ENCODE measurements at places on chromosomes 16 and 17.

GRCh38 chr17:40171750-40172149 is 5.5 kb upstream of the RAPGEFL1 start:
- DNase-seq = no peak

DNA sequence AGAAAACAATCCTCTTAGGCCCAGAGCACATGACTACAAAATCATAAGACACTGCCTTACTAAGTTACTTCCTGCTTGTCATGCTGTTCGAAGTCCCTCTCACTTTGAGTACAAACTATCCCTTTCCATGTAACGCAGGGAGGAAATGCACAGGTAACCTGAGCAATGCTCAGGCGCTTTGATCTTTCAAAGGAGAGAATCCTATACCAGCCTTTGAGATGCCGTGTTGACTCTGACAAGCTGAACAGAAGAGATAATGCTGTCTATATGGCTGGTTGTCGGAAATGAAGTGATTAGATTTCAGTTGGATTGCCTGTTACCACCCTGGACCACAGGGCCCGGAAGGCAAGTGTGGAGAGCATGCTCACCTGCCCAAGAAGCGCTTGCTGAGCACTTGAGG is 75.9 kb downstream of the CDH11 start:
- DNase-seq = no peak

DNA sequence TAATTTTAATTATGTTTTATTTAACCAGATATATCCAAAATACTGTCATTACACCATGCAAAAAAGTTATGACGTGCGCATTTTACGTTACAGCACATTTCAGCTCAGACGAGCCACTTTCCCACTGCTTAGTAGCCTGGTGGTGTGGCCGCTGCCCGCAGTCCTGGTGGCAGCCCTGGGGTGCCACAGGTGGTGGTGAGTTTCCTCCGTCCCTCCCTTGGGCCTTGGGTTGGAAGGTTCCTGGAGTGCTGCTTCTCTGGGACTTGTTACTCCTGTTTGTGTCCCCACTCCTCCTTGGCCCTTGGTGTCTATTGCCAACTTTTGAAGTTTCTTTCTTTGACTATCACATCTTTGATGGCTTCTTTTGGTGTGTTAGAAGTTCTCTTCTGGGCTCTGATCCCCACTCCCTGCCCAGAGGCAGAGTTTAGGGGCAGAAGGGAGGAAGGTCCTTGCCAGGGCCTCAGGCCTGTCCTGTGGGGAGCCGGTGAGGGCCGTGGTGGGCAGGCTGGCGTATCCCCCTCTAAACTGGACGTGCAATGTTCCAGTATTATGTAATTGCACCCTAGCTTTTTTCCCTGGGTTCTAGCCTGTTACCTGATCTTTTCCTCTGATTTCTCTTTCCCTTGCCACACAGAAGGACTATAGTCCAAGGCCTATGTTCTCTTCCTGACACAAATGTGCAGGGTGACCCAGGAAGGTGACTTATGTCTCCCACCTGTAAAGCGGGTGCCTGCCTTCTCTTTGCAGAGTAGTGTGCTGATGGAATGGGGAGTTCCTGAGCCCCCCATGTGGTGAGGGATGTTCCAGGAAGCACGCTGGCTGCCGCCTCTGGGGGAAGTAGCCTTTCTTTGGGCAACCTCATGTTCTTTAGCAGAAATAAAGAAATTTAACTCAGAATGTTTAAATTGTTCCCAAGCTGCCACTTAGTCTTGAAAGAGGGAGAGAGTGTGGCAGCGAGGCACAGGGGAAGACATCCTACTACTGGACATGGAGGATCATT is 8.4 kb downstream of the MPRIP start:
- DNase-seq = no peak

GRCh38 chr16:53925526-53925925 is 221.6 kb downstream of the FTO start:
- no peak for DNase-seq

DNA sequence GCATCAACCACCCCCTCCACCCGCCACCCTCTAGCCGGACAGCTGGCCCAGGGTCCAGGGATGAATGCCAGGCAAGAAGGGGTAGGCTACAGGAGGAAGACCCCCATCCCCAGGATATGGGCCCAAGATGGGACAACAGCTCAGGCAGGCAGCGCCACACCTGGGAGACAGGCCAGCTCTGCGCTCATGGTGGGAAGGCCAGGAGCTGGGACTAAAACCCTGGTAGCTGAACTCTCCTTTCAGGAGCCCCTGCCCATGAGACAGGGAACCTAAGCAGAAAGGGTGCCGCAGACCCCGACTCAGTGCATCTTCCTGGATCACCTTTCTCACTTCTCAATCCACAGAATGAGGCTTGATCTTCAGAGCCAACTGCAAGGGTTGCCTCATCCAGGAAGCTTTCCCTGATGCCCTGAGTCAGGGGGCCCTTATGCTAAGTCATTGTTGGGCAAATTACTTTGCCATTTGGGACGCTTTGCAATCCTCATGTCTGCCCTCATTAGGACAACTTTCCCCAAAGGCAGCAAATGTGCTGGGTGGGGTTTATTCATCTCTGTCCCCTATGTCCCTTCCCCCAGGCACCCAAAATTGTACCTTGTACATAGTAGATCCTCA is 9.0 kb downstream of the ZDHHC1 start:
- no peak for DNase-seq

- no peak for DNase-seq
Observed at GRCh38 chr16:49883076-49884014, 27.4 kb upstream of the ZNF423 start.

DNA sequence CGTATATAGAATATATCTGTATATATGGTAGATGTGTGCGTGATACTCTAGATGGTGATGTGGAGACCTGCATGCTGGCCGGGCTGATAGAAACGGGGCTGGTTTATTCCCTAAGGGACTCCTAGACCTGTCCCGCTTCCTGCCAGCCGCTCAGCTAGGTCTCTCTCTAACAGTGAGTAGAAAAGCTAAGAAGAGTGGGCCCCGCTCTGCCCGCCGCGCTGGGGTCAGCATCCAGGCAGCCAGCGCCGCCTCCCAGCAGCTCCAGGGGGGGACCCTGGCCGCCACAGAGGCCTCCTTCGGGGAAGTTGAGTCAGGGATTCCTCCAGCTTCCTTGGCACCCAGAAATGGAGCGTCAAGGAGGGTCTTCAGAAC is 9.4 kb downstream of the CYGB start:
- no peak for DNase-seq

- DNase-seq = no peak
Observed at GRCh38 chr16:27686926-27687325, 137.0 kb downstream of the KATNIP start.
